A673 (cell line): ENCODE measurements at places on chromosomes 12 and 14.

- no peak for DNase-seq
- no peak overlapping the region for H3K27ac ChIP-seq
- H3K4me3 ChIP-seq: no peak overlapping the region
Measured at GRCh38 chr14:27243365-27243764, 645.5 kb upstream of the NOVA1 start.

GRCh38 chr14:65286443-65286842 is 126.1 kb upstream of the FUT8 start:
- no peaks in the 10 kb centered on the region for H3K27me3 ChIP-seq
- no peak overlapping the region for H3K27ac ChIP-seq
- peak; percentile 13 for DNase-seq
- H3K4me1 ChIP-seq: no peaks in the 10 kb centered on the region
- no peak overlapping the region for H3K4me3 ChIP-seq

GRCh38 chr12:75852143-75852542 is 179.4 kb downstream of the PHLDA1 start:
- H3K4me1 ChIP-seq: peaks cover 11% of the 10 kb centered on the region
- no peak overlapping the region for H3K27ac ChIP-seq
- H3K27me3 ChIP-seq: no peaks in the 10 kb centered on the region
- H3K36me3 ChIP-seq: no peaks in the 10 kb centered on the region

- DNase-seq: no peak
- H3K27ac ChIP-seq: no peak overlapping the region
- peaks cover 6% of the 10 kb centered on the region for H3K36me3 ChIP-seq
- no peak overlapping the region for H3K4me3 ChIP-seq
- peaks cover 5% of the 10 kb centered on the region for H3K4me1 ChIP-seq
Measured at GRCh38 chr14:60106339-60106738, 14.6 kb downstream of the PCNX4 start.

- no peaks in the 10 kb centered on the region for H3K36me3 ChIP-seq
- H3K27ac ChIP-seq: no peak overlapping the region
- H3K4me1 ChIP-seq: no peaks in the 10 kb centered on the region
- no peak overlapping the region for H3K4me3 ChIP-seq
- no peaks in the 10 kb centered on the region for H3K27me3 ChIP-seq
Measured at GRCh38 chr14:94676495-94677185, 64.4 kb downstream of the SERPINA3 start.

DNA sequence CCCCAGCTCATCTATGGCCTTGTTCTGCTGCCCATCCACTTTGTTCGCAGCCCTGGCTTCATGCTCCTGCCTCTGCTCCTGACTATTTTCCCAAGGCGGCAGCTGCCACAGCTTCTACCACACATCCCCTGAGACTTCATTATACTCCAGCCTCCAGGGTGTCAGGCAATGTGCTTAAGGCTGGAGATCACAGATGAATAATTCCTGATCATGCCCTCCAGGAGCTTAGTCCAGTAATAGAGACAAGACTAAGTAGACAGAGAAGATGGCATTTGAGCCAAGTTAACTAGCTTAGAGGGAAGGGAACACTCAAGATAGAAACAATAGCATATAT is 7.1 kb downstream of the TAPBPL start:
- no peak overlapping the region for H3K4me3 ChIP-seq
- DNase-seq: no peak
- H3K4me1 ChIP-seq: no peaks in the 10 kb centered on the region
- no peak overlapping the region for H3K27ac ChIP-seq

GRCh38 chr12:45439039-45439438 is 223.1 kb downstream of the ANO6 start:
- H3K4me3 ChIP-seq: no peak overlapping the region
- no peaks in the 10 kb centered on the region for H3K4me1 ChIP-seq
- no peak overlapping the region for H3K27ac ChIP-seq
- H3K36me3 ChIP-seq: no peaks in the 10 kb centered on the region
- no peaks in the 10 kb centered on the region for H3K27me3 ChIP-seq

- no peak for DNase-seq
- no peak overlapping the region for H3K27ac ChIP-seq
- no peak overlapping the region for H3K4me3 ChIP-seq
- peaks cover 6% of the 10 kb centered on the region for H3K27me3 ChIP-seq
- H3K4me1 ChIP-seq: no peaks in the 10 kb centered on the region
Measured at GRCh38 chr14:101328412-101329028, 232.8 kb upstream of the DIO3 start.

GRCh38 chr12:120439646-120440247 is 1.8 kb downstream of the COX6A1 start:
- no peak overlapping the region for H3K27ac ChIP-seq
- no peak overlapping the region for H3K4me3 ChIP-seq
- peak; percentile 83 for DNase-seq
- H3K36me3 ChIP-seq: peaks cover 43% of the 10 kb centered on the region
- H3K27me3 ChIP-seq: no peaks in the 10 kb centered on the region

GRCh38 chr12:29086325-29087271 is 62.5 kb upstream of the FAR2 start:
- H3K27ac ChIP-seq: no peak overlapping the region
- H3K36me3 ChIP-seq: no peaks in the 10 kb centered on the region
- no peaks in the 10 kb centered on the region for H3K27me3 ChIP-seq
- no peak for DNase-seq
- H3K4me3 ChIP-seq: no peak overlapping the region

GRCh38 chr12:6327229-6328041 is 14.4 kb downstream of the TNFRSF1A start:
- DNase-seq: no peak
- H3K27ac ChIP-seq: no peak overlapping the region
- H3K27me3 ChIP-seq: no peaks in the 10 kb centered on the region
- no peak overlapping the region for H3K4me3 ChIP-seq
- peaks cover 40% of the 10 kb centered on the region for H3K36me3 ChIP-seq

DNA sequence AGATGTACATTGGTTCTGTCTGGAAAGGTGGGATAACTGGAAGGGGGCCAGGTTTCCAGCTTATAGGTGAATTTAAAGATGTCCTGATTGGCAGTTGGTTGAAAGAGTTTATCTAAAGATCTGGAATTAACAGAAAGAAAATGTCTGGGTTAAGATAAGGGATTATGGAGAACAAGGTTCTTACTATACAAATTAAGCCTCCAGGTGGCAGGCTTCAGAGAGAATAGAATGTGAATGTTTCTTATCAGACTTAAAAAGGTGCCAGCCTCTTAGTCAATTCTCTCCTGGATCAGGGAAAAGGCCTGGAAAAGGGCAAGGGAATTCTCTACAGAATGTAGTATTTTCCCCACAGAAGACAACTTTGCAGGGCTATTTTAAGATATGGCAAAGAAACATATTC is 53.1 kb downstream of the CNTN1 start:
- peak; percentile 12 for DNase-seq
- H3K4me3 ChIP-seq: no peak overlapping the region
- H3K27me3 ChIP-seq: no peaks in the 10 kb centered on the region
- H3K36me3 ChIP-seq: no peaks in the 10 kb centered on the region
- no peaks in the 10 kb centered on the region for H3K4me1 ChIP-seq
- H3K27ac ChIP-seq: no peak overlapping the region

DNA sequence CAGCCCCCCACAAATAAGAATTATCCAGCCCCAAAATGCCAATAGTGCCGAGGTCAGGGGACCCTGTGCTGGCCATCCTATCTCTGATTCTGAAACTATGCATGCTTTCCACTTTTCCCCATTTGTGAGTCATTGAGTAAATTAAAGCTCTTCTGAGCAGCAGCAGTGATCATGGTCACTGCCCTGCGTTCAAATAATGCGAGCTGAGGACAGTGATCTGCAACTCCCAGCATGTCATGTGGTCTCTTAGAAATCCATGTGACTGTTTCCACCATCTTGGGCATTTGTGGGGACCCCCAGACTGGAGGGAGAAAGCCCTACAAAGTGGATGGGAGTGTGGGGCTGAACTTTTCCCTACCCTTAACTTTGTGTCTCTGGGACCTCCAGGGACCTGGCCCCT is 53.8 kb downstream of the C14orf132 start:
- H3K27ac ChIP-seq: no peak overlapping the region
- no peaks in the 10 kb centered on the region for H3K27me3 ChIP-seq
- DNase-seq: no peak
- no peak overlapping the region for H3K4me3 ChIP-seq
- H3K4me1 ChIP-seq: peaks cover 22% of the 10 kb centered on the region

GRCh38 chr12:27190761-27191160 is 53.3 kb upstream of the STK38L start:
- no peaks in the 10 kb centered on the region for H3K27me3 ChIP-seq
- no peaks in the 10 kb centered on the region for H3K4me1 ChIP-seq
- no peak overlapping the region for H3K4me3 ChIP-seq
- H3K27ac ChIP-seq: no peak overlapping the region

DNA sequence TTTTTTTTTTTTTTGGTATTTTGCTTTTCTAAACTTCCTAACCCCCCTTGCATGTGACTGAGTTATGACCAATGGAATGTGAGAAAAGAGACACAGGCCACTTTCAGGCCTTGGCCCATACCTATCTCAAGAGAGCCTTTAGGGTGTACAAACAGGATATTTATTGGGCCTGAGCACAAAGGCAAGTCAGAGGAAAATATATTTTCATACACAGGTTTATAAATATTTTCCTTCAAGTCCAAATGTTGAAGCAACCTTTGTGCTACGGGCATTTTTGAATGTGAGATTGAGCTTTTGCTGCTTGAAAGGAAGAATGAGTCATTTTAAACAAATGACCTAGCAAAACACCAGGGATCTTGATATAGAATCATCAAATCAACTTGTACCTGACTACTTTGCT is 228.6 kb upstream of the E2F7 start:
- no peak for DNase-seq
- no peaks in the 10 kb centered on the region for H3K4me1 ChIP-seq
- H3K36me3 ChIP-seq: no peaks in the 10 kb centered on the region
- no peak overlapping the region for H3K4me3 ChIP-seq

DNA sequence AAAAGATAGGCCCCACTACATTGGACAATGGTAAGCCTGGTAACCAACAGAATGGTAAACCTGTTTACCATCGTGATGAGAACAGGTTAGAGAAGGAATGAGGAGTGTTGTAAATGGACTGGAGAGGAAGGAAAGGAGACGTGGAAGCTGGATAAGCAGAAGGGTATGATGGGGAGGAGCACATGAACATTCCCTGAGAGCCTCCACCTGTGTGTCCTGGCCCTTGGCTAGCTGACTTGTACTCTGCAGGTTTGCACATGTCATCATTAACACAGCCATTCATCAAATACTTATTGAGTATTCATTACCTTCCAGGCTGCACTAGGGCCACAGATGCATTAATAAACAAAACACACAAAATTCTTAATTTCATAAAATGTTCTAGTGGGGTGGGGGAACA is 4.3 kb upstream of the IL26 start:
- peaks cover 9% of the 10 kb centered on the region for H3K27me3 ChIP-seq
- no peak for DNase-seq
- no peaks in the 10 kb centered on the region for H3K36me3 ChIP-seq
- H3K4me1 ChIP-seq: no peaks in the 10 kb centered on the region

DNA sequence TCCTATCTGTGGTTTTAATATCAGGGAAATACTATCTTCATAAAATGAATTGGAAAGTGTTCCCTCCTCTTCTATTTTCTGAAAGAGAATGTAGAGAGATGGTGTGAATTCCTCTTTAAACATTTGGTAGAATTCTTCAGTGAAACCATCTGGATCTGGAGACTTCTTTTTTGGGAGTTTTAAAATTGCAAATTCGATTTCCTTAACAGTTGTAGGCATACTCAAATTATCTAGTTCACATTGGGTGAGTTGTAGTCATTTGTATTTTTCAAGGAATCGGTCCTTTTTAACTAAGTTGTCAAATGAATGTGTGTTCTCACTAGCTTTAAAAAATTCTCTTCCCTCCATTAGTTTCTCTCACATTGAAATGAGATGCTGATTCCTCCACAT is 75.4 kb upstream of the CHST11 start:
- no peak for DNase-seq
- H3K27ac ChIP-seq: no peak overlapping the region
- no peaks in the 10 kb centered on the region for H3K27me3 ChIP-seq
- H3K4me1 ChIP-seq: no peaks in the 10 kb centered on the region

DNA sequence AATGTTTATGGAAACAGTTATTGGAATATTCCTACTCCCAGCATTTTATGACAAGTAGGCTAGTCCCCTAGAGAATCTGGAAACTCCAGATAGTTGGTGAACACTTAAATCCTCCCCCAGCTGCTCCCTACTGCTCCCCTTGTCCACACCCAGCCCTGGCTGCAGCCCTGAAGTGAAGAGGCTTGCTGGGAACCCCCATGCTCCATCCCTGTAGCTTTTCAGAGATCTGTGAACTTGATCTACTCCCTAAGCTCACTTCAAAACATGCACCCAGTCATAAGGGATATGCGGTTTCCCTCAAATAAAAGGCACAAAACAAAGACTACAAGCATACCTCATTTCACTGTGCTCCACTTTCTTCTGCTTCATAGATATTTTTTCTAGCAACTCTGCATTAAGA is 33.2 kb downstream of the EGLN3 start:
- H3K4me3 ChIP-seq: no peak overlapping the region
- H3K27ac ChIP-seq: no peak overlapping the region
- no peaks in the 10 kb centered on the region for H3K27me3 ChIP-seq
- H3K36me3 ChIP-seq: no peaks in the 10 kb centered on the region
- no peak for DNase-seq

DNA sequence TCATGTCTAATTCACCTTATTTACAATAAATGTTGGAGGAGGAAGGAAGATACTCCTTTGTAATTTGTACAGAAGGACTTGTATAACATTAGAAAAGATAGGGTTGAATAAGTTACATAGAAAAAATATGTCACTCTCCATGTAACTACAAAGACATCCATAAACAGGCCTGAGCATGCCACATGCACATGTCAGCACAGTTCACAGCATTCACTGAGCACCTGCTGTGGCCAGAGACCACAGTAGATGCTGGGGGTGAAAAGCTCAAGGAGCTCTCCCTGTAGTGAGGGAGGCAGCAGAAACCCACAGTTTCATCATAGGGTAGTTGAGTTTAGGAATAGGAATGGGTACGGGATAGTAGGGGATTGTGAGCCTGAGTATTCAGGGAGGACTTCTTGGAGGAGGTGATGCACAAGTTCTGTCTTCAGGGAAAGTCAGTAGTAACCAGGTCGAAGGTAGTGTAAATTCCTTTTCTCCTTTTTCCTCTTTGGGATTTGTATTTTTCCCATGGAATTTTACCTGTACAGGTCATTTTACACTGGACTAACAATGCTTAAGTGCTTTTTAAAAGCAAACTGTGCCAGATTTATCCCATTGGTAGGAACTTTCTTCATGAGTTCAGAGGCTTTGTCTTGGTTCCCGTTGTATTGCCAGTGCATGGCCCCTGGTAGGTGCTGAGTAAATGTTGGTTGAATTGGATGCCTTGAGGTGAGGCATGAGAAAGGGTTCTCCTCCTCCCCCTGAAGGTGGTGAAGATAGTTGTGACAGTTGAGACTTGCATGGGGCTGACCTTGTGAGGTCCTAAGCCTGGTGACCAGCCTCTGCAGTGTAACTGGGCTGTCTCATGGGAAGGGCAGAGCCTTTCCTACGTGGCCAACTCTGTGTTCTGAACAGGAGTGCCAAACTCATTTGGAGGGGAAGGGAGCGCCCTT is 20.2 kb downstream of the PRKCH start:
- no peak for DNase-seq
- no peak overlapping the region for H3K27ac ChIP-seq
- no peaks in the 10 kb centered on the region for H3K4me1 ChIP-seq
- H3K27me3 ChIP-seq: no peaks in the 10 kb centered on the region
- H3K36me3 ChIP-seq: no peaks in the 10 kb centered on the region
- H3K4me3 ChIP-seq: no peak overlapping the region
